Right forelimb (tissue), 1 donor: ENCODE measurements at places on chromosomes 2 and 18.
A peak's percentile ranks its signal among the peaks of the same experiment; 100 is the strongest.

DNA sequence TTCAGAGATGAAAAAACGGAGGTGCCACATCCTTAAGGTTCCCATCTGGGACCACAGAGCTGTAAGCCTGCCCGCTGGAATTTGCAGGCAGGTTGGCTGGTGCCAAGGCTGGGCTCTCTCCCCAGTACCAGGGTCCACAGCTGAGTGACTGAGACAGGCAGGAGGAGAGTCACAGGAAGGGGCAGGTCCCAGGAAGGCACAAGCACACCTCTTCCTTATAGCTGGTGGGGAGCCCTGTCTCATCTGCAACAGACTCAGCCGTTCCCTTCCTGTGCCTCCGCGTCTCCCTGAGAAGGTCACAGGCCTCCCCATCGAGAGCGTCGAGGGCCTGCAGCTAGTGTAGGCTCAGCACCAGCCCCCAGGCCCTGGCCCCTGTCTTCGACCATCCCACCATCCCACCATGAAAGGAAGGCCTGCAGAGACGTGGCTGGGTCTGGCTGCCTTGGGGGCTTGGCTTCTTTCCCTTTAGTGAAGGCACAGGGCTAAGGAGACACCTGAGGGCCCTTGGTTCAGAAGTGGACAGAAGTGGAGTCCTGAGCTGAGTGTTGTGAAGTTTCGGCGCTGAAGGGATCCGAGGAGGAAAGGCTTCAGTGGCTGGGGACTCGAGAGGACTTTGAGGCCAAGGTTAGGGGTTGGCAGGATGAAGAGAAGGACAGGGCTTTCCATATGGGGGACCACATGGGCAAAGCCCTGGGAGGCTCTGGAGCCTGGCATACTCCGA lies 26.8 kb downstream of the GLI2 start:
- peak; percentile 37 for DNase-seq

GRCh38 chr2:61414674-61415073 lies 56.2 kb downstream of the USP34 start:
- no peak for DNase-seq

GRCh38 chr18:49013291-49013691 lies 62.5 kb upstream of the SMAD7 start:
- DNase-seq, result peak; percentile 47

GRCh38 chr2:156797832-156798231 lies 361.7 kb downstream of the GPD2 start:
- DNase-seq, result no peak

DNA sequence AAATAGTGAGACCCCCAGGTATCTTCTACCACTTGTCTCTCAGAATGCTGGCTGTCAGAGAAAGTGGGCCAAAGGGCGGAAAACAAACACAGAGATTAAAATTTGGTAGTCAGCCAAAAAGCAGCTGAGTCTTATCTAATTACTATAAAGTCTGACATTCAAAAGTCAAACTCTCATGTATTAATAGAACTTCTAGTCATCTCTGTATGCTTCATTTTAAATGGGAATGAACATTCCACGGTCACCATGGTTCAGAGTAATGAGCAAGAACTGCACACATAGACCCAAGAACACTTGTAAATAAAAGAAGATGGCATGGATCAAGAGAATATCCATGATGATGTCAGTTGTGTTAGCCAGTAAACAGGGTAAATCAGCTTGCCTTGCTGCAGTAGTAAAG lies 1267.0 kb upstream of the CHAC2 start:
- DNase-seq, result no peak

- DNase-seq, result no peak
Measured at GRCh38 chr18:78876868-78877267, 102.8 kb upstream of the SALL3 start.

DNA sequence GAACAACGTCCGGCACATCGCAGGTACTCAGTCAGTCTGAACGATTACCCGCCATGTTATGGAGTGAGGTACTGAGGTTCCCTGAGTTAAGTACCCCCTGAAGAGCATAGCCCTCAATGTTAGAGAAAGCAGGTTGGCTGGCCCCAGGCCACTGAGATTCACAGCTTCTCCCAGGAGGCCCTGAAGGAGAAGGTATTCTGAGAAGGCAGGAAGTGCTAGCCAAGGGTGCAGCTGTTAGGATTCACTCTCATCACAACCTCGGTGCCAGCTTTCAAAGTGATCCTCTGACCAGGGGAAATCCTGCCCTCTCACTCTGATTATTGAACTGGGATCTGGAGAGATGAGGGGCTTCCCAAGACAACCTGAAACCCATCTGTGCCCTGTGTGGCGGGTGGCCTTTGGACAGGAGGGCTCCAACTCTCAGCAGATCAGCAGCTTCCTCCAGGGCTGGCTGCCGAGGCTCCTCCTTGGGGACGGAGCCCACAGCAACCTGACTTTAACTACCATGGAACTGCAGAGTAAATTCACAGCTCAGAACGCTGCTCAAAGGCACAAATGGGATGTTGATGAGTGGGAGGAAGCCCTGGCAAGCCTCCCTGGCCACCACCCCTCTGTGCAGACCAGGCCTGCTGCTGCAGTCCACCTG lies 7.8 kb downstream of the EHD3 start:
- peak; percentile 45 for DNase-seq

GRCh38 chr2:234435836-234436481 lies 60.9 kb downstream of the ARL4C start:
- DNase-seq, result no peak

GRCh38 chr2:101754618-101755017 lies 57.1 kb downstream of the MAP4K4 start:
- no peak for DNase-seq

GRCh38 chr18:57150081-57150480 lies 3.2 kb downstream of the BOD1L2 start:
- no peak for DNase-seq

- DNase-seq, result no peak
Measured at GRCh38 chr18:34800381-34800780, 90.3 kb downstream of the DTNA start.

DNA sequence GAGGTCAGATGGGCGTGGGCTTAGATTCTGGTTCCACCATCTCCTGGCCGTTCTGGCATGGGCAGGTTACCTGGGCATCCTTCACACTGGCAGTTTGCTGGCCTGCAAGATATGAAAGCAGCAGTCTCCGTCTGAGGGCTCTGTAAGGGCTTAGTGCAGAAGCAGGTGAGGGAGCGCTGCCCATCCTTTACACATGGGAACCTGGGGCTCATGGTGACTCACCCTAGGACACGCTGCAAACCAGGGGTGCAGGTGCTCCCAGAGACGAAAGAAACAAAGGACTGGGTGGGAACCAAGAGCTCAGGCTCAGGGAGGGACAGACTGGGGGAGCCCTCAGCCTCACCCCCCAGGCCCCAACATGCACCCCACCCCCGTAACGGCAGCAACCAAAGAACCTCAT lies 10.7 kb upstream of the ID2 start:
- DNase-seq, result peak; percentile 32

- DNase-seq, result no peak
Measured at GRCh38 chr2:113734185-113734584, 22.3 kb downstream of the SLC35F5 start.

GRCh38 chr2:165637396-165637795 lies 156.7 kb downstream of the GALNT3 start:
- DNase-seq, result no peak

GRCh38 chr2:176653479-176654443 lies 384.5 kb downstream of the MTX2 start:
- DNase-seq, result peak; percentile 73

- no peak for DNase-seq
Measured at GRCh38 chr18:72075040-72075439, 469.1 kb downstream of the CBLN2 start.

DNA sequence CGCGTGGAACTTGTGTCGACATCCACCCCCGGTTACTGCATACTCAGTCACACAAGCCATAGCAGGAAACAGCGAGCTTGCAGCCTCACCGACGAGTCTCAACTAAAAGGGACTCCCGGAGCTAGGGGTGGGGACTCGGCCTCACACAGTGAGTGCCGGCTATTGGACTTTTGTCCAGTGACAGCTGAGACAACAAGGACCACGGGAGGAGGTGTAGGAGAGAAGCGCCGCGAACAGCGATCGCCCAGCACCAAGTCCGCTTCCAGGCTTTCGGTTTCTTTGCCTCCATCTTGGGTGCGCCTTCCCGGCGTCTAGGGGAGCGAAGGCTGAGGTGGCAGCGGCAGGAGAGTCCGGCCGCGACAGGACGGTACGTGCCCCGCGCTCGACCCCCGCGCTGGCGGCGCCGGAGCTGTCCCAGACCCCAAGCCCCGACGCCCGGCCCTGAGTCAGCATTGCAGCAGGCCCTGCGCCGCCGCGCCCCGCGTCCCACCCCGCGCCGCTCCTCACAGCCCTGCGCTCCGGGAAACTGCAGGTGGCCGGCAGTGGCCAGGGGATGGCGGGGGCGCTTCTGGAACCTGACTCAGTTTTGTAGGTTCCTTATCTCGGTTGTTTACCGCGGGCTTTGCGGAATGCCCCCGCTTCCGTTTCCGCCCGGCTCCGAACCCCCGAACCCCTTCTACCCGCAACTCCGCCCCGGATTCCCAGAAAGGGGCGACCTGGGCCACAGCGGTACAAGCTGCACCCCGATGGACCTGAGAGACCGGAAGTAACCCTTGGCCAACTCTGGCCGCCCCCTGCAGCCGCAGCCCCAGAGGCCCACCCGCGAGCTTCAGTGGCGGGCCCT lies at the start of gene CFLAR:
CFLAR (plus strand) TSS at position 50 of the 844 bp plus-strand sequence. CDS start 13,702 bp downstream, outside the sequence.
- peak; percentile 86 for DNase-seq

DNA sequence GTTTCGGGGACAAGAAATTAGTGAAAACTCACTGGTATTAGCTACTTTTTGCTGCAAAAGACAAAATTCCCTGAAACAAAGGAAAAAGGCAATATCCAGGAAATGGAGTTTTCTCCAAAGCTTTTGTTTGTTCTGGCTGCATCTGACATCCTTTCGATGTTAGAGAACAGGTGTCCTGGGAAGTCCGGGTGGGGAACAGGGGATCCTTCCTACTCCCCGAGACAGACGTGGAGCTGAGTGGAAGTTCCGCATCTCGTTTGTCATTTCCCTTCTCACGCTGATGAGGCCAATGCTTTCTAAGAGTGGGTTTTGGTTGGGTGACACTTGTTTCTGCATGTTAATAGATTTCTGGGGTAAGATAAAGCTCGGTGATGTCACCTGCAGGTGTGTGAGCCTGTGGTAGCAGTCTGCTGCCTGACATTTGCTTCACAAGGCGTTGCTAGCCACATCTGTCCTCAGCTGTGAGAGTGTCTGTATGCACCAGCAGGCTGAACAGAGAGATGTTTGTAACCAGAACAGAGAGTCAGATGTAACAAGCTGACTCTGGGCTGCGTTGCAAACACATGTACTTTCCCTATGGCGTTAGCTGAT lies 125.9 kb downstream of the ACOXL start:
- DNase-seq, result peak; percentile 42

DNA sequence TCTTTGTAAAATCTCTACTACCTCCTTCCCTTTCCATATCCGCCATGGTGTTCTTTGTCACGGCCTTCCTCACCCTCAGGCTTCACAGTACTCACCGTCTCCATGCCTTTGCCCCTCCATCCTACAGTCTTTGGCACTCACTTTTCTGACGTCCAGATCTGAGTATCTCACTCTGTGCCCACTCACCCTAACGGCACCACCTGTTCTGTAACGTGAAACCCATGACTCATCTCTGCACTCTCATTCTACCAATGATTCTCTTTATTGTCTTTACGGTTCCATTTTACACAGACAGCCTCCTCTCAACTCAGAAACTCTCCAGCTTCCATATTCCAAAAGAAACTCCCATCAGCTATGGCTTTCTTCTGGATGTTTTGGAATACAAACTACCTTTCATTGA lies 56.7 kb downstream of the NETO1 start:
- no peak for DNase-seq

GRCh38 chr2:76684756-76685155 lies 837.4 kb downstream of the LRRTM4 start:
- no peak for DNase-seq

DNA sequence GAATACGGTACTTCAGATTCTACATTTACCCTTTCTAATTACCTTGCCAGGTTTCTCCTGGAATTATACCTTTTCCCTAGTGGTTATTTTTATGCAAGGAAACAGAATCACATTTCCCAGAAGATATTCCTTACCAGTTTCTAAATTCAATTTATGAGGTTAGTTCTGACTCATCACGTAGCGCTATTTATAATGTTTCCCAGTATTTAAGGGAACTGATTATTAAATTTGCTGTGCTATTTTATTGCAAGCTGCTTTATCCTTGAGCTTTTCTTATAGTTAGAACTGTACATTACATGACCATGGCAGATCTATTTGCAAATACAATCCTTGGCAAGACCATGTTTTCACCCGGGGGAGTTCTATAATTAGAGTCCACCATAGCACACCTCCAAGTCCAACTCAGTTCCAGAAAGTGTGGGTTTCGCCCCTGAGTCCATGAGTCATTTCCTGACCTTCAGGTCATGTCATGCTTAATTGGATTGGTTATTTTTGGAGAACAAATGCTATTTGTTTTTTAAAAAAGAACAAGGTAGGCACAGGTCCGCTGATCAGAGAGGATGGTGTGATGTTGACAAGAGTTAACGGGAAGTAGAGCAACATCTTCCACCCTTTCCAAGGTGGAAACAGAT lies 126.6 kb downstream of the ZNF532 start:
- DNase-seq, result no peak

DNA sequence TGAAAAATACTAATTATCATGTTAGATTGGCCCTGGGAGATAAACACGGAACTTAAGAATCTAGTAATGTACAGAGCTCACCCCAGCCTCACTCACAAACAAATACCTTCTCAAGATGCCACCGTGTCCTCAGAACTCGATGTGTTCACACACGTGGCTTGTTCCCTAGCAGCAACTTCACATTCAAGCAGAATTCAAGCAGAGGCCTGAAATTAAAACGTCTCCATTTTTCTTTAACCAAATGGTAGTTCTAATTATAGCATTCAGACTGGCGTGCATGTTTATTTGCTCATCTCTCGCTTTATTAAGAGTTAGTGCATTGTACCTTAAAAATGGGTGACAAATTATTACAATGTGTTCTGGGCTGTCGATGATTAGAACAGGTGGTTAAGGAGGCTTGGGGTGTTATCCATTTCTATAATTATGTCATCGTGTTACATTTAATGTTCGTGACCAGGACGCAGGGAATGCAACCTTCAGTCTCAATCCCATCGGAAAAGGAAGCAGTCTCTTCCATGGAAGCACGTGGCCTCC lies 57.3 kb upstream of the SLC66A3 start:
- no peak for DNase-seq
